Gastrocnemius medialis (tissue), 4 donors: ENCODE measurements at places on chromosomes 1 and 21. TPM values are rescaled to one million over a fixed set of nuclear protein-coding genes. Genes with fewer than 3 reads are reported as not detected.

GRCh38 chr1:118859999-118860398 lies 128.1 kb downstream of the TBX15 start:
- no peaks in the 10 kb centered on the region for H3K4me1 ChIP-seq
- H3K36me3 ChIP-seq: no peaks in the 10 kb centered on the region
- H3K4me3 ChIP-seq: no peak overlapping the region
- DNase-seq: no peak

GRCh38 chr1:56617141-56617540 lies 28.0 kb upstream of the PRKAA2 start:
- no peak overlapping the region for H3K27ac ChIP-seq
- DNase-seq: no peak
- no peaks in the 10 kb centered on the region for H3K27me3 ChIP-seq
- H3K4me3 ChIP-seq: no peak overlapping the region
- H3K36me3 ChIP-seq: no peaks in the 10 kb centered on the region

GRCh38 chr21:33116676-33117075 lies 46.7 kb downstream of the OLIG1 start:
- H3K4me1 ChIP-seq: no peaks in the 10 kb centered on the region
- no peak for DNase-seq
- no peak overlapping the region for H3K4me3 ChIP-seq
- no peak overlapping the region for H3K27ac ChIP-seq

DNA sequence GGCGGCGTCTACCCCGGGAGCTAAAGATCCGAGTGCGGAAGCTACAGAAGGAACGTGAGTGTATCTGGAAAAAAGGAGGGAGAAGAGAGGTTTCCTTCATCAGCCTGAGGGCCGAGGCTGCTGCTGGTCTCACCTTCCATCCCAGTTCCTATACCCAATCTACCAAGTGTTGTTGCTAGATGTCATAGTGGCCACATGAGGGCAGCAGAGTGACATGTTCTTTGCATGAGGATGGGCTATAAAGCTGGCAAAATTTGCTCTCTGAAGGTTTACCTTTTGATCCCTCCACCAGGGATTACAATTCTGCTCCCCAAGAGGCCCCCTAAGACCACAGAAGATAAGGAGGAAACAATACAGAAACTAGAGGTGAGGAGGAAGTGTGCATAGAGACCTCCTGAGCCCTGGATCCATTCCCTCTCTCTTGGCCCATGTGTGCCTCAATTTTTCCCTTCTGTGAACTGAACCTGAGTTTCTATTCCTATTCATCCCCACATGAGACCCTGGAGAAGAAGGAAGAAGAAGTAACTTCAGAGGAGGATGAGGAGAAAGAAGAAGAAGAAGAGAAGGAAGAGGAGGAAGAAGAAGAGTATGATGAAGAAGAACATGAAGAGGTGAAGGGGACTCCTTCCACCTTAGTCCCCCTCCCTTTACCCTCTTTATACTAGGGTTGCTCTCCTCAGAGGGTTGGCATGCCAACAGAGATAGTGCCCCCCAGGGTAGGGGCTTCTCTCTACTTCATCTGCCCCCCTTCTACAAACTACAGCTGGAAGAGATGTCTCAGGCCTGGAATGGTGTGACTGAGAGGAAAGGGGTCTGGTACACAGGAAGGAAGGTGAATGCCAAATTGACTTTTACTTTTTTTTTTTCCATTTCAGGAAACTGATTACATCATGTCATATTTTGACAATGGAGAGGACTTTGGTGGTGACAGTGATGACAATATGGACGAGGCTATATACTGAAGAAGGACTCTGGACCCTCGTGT lies 13.3 kb downstream of the POLR3GL start:
- H3K27me3 ChIP-seq: no peaks in the 10 kb centered on the region
- DNase-seq: peak; percentile 78
- peak overlapping the region; percentile 47 for H3K4me3 ChIP-seq
- H3K27ac ChIP-seq: peak overlapping the region; percentile 99

TTC22 gene
- total RNA-seq: not detected

GRCh38 chr1:181453541-181454201 lies 29.6 kb upstream of the CACNA1E start:
- no peaks in the 10 kb centered on the region for H3K4me1 ChIP-seq
- no peak overlapping the region for H3K27ac ChIP-seq
- no peaks in the 10 kb centered on the region for H3K36me3 ChIP-seq
